ENCODE measurements at places on chromosomes 7 and 10. TPM values are rescaled to one million over a fixed set of nuclear protein-coding genes. Genes with fewer than 3 reads are reported as not detected.

PAPOLB gene
- not detected for polyA plus RNA-seq

SRI gene
- polyA plus RNA-seq: 169 TPM

TRIM73 gene
- 0.08 TPM for polyA plus RNA-seq

CPA4 gene
- 90.0 TPM for polyA plus RNA-seq

GLI3 gene
- polyA plus RNA-seq: 4.3 TPM

HOXA10 gene
- 0.18 TPM for polyA plus RNA-seq

NCF1 gene
- 0.29 TPM for polyA plus RNA-seq

EPHB6 gene
- 0.95 TPM for polyA plus RNA-seq

TLX1 gene
- polyA plus RNA-seq: not detected

MYH16 gene
- polyA plus RNA-seq: 3.7 TPM

CALN1 gene
- polyA plus RNA-seq: not detected

All from mammary epithelial cell (primary cell).